ENCODE measurements at places on chromosomes 3 and 15.

DNA sequence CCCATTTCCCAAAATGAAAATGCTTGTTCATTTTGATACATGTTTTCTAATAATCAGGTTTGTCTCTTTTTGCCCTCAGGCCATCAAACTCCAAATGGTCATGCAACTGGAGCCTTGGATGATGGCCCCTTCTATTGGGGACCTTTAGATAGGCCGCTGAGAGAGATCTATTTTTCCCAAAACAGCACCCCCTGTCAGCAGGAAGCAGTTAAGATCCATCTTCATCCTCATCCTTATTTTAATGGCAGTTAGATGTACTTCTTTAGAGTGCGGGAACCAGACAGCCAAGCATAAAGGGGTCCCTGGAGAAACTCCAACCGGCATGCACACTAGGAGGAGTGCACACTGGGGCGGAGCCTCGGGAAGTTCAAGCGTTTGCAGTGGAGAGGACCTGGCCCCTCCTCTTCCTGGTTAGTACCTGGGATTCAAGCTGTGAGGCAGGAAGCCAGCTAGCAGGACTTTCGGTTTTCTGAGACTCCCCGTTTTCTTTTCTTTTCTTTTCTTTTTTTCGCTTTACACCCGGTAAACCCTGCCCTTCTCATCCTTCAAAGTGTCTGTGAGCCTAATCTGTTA is 31.9 kb upstream of the STRIT1 start:
- DNase-seq: no peak

- no peak for DNase-seq
Measured at GRCh38 chr15:37372064-37372463, 271.7 kb upstream of the MEIS2 start.

DNA sequence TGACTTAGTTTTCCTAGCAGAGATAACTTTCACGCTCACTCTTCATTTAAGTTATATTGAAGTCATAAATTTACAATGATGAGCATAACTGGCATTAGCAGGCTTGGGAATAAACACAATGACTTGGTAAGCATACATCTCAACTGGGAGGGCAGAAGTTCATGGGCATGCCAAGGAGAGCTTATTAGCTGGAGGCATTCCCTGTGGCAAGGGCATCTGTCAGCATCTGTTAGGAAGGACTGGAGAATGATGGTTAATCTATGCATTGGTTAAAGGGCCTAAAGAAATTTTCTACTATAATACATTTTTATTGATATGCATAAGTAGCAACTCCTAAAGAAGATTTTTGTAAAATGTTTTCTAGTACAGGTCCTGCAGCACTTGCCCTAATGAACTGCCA is 52.4 kb downstream of the NEK11 start:
- DNase-seq: no peak

- DNase-seq: no peak
Measured at GRCh38 chr15:55360256-55360655, 41.2 kb downstream of the PIGB start.

- no peak for DNase-seq
Measured at GRCh38 chr3:114904633-114905032, 242.5 kb downstream of the ZBTB20 start.

DNA sequence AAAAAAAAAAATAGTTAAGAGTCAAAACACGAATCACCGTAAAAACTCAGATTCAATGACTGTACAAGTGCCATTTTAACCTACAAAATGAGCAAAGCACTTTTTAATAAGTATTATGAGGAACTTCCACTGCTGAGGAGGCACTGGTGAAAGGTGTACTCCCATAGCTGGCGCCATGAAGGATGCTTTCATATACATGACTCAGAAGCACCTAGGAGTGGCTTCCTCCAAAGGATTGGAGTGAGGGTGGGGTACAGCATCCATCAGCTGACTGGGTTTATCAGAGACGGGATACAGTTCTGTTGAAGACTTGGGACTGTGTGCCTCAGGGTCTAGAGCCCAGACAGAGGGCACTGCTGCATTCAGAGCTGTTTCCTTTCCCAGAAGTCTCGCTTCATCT is 60.9 kb upstream of the MEX3B start:
- no peak for DNase-seq

All from NCI-H187 treated with DMSO at 0.1 percent for 48 hours (cell line).